ENCODE measurements at places on chromosomes 1 and 21.

DNA sequence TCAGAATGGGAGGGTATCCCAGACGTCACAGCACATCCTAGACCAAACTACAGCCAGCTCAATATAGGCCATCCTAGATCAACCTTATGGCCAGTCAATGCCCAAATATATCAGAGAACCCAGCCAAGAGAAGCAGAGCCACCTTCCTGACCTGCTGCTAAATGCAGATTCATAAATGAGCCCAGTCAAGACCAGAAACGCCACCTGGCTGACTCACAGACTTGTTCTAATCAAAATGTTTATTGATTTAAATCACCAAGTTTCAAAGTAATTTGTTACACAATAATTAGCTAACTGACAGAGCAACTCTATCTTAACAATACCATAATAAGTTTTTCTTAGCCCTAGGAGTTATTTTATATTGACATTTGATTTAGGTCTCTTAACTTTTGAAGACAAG is 28.6 kb downstream of the ZNF644 start:
- DNase-seq: no peak

DNA sequence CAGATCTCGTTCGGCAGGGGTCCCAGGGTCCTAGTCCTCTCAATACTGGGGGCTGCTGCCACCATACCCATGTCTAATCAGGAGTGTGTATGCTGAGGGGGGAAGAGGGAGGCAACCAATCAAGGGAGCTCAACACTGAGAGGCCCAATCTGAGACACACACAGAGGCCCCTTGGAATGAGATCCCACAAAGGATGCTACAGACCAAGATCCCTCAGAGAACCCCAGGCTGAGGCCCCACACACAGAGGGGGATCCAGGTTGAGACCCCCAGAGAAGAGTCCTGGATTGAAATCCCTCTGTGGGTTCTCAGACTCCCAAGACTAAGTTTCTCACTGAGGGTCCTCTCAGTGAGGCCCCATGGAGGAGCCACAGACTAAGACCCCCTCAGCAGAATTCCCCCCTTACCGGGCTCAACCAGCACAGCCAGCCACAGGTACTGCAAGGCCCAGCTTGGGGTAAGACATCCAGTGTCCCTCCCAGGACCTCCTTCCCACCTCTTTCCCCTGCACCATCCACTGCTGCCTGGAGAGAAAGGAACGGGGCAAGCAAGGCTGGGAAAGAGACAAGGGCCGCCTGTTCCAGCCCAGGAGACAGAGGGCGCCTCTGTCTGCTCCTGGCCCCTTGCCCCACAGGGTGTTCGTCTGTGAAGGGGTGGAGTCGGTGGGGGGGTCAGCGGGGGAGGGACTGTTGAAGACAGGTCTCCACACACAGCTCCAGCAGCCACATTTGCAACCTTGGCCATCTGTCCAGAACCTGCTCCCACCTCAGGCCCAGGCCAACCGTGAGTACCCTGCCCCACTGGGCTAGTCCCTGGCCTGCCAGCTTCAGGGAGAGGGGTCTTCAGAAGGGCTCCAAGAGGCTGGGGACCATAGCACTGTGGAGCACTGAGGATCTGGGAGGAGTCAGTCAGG is at the start of gene S100A1:
TSS of gene S100A1 (plus strand) at position 720 of the 912 bp plus-strand sequence. CDS start 2,088 bp downstream, outside the sequence.
- peak; percentile 65 for DNase-seq

DNA sequence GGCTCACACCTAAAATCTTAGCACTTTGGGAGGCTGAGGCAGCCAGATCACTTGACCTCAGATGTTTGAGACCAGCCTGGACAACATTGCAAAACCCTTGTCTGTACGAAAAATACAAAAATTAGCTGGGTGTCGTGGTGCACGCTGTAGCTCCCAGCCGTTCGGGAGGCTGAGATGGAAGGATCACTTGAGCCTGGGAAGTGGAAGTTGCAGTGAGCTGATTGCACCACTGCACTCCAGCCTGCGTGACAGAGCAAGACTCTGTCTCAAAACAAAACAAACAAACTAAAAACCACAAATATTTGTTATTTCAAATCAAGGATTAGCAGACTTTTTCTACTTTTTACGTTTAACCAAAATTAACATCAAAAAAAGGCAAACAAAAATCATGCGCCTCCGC is 31.3 kb downstream of the INKA2 start:
- DNase-seq: no peak

DNA sequence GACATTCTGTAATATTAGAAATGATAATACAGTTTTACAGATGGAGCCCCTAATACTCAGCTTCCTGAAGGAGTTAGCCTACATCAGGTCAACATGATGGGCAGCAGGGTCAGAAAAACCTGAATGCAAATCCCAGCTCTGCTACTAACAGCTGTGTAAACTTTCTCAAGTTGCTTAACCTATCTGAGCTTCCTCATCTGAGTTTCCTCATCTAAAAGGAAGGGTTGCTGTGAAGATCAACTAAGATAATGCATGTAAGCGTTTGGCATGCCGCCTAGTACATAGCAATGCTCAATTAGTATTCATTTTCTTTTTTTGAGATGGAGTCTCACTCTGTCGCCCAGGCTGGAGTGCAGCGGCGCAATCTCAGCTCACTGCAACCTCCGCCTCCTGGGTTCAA is 18.4 kb upstream of the DESI2 start:
- no peak for DNase-seq

DNA sequence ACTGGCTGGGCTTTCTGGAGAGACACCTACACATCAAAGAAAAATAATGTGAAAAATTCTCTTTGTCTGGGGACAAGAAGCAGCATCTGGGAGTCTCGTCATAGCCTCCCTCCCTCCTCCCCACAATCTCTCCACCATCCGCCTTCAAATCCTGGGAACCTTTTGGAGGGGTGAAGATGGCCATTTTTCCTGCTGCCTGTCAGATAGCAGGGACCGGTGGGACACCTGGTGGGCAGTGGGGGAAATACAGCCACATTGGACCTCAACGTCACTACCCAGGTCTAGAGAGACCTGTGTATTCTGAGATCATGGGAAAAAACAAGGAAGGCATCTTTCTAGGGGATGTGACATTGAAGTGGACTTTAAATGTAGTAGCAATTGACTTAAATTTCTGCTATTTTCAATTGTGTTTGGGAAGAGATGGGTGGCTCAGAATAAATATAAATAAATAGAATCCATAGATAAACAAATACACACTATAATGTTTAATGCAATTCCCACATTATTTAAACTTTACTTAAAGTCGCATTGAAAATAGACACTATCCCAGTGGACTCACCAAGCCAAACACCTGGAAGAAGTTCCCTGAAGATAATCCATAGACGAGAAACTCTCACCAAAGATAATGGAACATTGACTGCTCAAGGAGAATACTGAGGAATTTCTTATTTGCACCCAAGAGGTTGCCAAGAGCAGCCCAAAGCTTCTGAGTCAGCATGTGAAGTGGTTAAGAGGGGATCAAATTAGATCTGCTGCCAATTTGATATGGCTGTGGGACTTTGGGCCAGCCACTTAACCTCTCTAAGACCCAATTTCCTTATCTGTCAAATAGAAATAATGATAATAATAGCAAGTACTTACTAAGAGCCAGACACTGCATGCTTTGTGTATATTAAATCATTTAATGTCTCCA is 147.6 kb upstream of the CAMK1G start:
- DNase-seq: no peak

GRCh38 chr1:40132383-40133311 is 28.5 kb upstream of the RLF start:
- no peak for DNase-seq

- DNase-seq: no peak
Measured at GRCh38 chr1:216075339-216075738, 347.9 kb downstream of the USH2A start.

DNA sequence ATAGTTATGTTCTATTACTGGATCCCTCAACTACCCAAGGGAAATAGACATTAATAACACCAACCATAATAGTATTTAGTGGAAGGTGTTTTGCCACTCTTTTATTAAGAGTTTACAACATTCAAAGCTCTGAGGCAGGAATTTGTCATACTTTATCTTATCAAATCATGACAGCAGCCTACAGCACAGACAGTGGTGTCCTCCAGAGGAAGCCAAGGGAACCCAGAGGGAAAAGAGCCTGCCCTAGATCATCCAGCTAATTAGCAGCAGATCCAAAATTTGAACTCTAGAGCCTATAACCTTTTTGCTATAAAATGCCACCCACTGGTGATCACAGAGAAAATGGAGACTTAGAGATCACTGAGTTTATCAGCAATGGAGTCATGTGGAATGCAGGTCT is 18.2 kb downstream of the VAV3 start:
- DNase-seq: no peak

DNA sequence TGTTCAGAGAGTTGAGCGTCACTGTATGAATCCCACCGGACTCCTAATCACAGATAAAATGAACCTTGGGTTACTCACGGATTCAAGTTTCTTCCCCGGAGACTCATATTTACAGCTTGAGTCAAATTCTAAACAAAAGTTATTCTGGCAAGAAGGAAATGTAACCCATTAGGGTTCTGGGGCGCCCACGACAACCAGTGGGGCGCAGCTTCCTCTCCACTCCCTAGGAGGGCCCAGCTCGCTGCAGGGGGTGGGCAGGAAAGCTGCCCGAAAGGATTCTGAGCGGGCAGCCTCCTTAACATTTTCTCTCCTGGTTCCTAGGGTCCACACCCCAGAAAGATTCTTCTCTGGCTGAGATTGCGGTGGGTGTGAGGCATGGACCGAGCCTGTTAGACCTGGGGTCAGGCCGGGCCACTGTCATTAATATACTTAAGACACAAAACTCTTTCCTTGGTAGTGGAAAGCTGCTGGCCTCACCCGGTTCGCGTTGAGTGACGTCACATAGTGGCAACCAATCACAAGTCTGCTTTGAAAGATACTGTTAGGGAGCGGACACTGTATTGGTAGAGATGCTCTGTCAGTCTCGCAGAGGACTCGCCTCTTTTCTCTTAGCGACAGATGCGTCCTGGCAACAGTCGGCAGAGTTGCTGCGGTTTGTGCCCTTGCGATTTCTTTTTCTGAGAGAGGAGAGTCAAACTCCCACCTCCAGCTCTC is 13.6 kb upstream of the MCOLN3 start:
- peak; percentile 44 for DNase-seq

GRCh38 chr1:243849421-243850201 is 432 bp downstream of the AKT3 start:
- peak; percentile 55 for DNase-seq

GRCh38 chr1:235908742-235909520 is 42.2 kb upstream of the LYST start:
- DNase-seq: no peak

- no peak for DNase-seq
Measured at GRCh38 chr21:34531399-34531798, 19.4 kb upstream of the KCNE1 start.

GRCh38 chr1:101820071-101820470 is 176.7 kb downstream of the OLFM3 start:
- DNase-seq: no peak

DNA sequence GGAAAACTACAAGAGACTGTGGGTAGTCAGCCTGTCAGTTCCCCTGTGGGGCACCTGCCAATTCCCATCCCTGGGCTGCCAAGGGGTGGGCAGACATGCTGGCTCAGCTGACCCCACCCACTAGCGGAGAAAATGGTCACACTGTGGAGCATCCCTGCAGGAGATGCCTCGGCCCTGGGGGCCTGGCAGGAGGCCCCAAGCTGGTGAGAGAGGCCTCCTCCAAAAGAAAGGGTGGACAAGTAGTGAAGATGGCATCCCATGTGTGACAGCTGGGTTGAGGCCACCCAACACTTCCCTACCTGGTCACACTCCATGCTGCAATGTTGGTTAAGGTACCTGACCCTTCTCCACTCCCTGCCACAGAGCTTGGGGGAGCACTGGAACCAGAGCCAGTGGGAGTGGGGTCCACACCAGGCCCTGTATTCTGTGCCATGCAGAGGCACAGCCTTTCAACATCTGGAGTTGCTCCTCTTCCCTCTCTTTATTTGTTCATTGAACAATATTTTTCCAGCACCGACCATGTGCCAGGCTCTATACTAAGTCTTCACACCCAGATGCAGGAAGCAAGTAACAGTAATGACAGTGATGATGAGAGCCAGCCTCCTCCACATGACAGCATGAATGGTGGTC is 59.5 kb downstream of the KLHDC7A start:
- no peak for DNase-seq

GRCh38 chr21:32356874-32357395 is 35.9 kb downstream of the URB1 start:
- no peak for DNase-seq

GRCh38 chr1:207897188-207897587 is 13.7 kb downstream of the CD34 start:
- no peak for DNase-seq
